ENCODE measurements at places on chromosomes 2 and 18.

DNA sequence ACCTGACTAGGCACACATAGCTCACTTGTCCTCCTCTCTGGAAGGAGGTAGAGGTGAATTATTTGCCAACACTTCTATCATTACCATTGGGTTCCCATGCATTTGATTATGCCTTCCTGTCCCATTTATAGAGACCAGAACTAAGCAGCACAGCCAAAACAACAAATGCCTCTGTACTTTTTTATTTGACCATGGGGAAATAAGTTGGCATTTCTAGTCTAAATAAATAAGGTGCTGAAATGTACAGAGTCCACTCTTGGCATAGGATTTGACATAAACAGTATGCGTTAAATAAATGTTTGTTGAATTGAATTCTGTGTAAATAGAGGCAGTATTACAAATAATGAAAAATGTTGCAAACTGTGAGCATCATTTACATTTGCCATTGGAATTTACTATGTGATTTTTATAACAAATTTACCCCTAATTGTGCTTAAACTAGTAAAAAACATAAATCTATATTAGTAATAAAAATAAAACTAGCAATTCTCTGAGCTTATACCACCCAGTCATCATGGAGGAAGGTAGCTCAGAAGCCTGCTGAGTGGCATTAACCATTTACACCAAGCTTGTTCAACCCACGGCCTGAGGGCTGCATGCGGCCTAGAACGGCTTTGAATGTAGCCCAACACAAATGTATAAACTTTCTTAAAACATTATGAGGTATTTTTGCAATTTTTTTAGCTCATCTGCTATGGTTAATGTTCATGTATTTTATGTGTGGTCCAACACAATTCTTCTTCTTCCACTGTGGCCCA lies 367.8 kb downstream of the FIGN start:
- DNase-seq, result no peak

DNA sequence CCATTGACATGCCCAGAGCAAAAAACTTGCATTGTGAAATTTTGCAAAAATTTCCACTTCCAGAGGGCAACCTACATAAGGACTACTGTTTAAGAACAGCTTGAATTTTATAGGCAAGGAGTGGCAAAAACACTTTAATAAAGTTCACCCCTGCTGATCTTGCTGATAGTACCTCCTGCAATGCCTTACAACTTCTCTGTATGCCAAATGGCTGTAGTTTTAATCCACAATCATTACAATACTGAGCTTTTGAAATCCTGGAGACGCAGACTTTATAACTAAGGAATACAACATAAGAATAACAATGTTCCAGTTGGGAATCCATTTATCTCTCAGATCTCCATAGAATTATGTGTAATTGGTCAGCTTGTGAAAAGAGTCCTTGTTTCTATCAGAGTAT lies 247.5 kb downstream of the KCNJ3 start:
- no peak for DNase-seq

DNA sequence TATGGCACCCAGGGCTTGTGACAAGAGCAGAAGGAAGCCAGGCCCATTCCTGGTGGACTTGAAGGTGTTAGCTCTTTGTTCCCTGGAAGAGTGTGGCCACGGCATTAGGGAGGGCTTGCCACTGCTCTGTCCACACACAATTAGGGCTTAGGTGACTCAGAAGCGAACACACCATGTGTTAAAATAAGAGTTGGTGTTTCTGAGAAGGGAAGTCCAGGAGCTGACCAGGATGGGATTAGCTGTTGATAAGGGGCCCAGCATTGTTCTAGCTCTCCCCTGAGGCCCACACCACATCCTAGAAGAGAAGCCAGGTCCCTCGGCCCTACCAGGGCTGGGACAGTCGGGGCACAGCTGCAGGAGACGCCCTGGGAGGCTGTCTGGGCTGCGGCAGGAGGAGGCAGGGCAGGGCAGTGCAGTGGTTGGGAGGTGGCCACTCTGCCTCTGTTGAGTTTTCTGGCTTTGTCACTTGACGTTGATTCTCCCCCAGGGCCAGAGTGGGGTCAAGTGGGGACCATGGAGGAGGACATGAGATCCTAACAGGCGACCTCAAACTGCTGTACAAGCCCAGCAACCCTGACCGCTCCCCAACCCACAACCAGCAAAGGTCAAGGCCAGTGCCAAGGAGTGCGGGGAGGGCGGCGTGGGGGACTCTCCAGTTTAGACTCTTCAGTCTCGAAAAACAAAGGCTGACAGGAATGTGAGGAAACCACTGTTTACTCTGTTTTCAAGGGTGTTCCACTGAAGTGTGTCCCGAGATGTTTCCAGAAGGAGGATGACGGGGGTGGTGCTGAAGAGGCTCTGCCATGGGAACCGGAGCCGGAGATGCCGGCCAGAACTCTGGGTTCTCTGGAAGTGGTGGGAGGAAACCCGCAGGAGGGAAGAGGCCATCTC lies 16.8 kb downstream of the GNLY start:
- DNase-seq, result peak; percentile 67

GRCh38 chr2:227780981-227781615 lies 32.5 kb upstream of the CCL20 start:
- no peak for DNase-seq

DNA sequence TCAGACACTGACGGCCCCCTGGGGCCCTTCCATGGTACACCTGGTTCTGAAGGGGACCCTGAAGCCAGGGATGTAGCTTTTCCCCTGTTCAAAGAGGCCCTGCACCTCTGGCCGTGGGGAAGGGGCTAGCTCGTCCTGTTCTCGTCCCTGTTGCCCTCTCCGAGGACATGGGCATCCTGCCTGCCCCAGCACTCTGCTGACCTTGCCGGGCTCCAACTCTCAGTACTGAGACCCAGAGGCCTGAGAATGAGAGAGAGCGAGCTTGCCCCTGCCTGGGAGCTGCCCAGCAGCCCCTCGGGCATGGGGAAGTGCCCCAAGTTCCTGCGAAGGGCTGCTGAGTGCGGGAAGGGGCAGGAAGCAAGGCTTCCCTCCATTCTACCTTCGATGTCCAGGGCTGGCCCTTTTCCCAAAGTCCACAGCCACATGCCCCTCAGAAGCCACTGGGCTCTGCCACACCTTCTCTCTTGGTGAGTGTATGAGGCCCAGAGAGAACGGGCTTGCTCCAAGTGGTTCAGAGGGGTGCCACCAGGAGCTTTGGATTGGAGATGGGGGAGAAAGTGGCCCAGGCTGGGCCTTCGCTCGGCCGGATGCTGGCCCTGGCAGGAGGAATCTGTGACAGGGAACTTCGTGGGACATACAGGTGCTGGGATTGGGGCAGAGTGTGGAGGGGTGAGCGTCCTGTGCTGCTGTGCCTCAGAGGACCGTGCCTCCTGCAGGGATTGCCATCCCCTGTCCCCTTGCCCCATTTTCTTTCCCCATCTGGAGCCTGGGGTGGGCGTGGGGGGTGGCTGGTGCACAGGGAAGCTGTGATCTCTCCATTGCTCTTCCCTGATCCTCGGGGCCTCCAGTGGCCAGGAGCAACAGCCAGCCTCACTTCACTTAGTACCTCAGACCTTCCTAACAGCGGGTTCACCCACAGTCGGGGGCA lies 50.8 kb downstream of the KCNIP3 start:
- peak; percentile 42 for DNase-seq

- DNase-seq, result no peak
Observed at GRCh38 chr2:192887337-192887736, 692.6 kb upstream of the TMEFF2 start.

- no peak for DNase-seq
Observed at GRCh38 chr2:28327581-28327955, 65.1 kb upstream of the FOSL2 start.

DNA sequence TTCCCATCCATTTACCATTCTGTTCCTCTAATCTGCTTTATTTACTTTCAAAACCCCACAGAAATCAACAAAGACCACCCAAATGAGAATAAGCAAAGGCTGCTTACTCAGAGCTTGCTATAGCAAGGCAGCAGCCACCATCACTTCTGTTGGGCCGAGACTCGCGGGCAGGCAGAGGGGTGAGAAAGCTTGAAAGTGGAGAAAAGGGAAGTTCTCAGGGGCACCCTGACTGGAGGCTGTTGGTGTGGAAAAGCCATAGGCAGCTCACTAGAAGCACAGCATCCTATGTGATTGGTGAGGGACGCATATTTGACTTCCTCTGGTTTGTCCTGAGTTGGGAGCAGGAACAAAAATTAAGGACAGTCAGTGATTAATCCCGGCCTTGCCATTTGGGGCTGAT lies 269.7 kb upstream of the THSD7B start:
- no peak for DNase-seq

- DNase-seq, result no peak
Observed at GRCh38 chr2:57677296-57677695, 369.3 kb upstream of the VRK2 start.

GRCh38 chr2:6755456-6755855 lies 110.3 kb downstream of the CMPK2 start:
- DNase-seq, result no peak

- peak; percentile 46 for DNase-seq
Observed at GRCh38 chr2:11764359-11764758, 17.9 kb downstream of the LPIN1 start.

DNA sequence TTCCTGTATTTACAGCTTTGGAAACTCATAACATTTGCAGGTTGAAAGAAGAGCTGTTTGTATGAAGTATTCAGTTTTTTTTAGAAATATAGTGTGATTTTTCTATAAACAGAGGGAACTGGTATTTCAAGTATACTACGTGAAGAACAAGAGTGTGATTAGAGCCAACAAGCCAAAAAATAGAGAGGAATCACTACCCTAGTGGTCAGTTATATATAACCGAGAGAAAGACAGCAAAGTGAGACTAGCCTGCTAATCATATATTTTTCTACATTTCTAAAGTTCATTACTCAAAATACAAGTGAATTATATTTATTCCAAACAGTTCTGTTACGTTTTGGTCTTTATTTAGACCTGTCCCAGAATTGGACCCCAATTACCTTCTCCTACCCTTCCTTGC lies 444.8 kb upstream of the NRP2 start:
- no peak for DNase-seq

DNA sequence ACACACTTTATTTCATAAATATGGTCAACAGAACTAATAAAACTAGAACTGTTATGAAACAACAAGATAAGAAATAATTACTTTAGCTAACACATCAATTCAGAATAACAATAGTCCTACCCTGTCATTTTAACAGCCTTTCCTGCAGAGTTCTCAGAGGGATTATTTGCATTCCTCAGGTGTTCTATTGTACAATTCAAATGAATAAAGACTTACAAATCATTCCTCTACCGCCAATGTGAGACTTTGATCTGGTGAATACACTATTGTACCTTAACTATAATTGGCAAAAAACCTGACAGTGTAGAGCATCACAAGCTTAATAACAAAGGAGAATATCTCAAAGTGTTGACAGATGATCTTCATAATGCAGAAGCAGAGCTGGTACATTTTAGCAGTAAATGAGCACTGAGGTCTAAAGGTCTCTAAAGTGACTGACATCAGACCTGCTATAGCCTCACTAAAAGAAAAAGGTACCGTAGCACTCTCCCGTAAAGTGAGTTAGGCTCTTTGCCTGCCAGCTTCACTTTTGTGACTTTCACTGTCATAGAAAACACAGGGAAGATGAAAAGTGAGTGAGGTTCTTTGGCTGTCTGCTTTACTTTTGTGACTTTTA lies 118.8 kb upstream of the SP3 start:
- DNase-seq, result no peak

- peak; percentile 61 for DNase-seq
Observed at GRCh38 chr2:96404446-96405373, 69.1 kb downstream of the NCAPH start.

DNA sequence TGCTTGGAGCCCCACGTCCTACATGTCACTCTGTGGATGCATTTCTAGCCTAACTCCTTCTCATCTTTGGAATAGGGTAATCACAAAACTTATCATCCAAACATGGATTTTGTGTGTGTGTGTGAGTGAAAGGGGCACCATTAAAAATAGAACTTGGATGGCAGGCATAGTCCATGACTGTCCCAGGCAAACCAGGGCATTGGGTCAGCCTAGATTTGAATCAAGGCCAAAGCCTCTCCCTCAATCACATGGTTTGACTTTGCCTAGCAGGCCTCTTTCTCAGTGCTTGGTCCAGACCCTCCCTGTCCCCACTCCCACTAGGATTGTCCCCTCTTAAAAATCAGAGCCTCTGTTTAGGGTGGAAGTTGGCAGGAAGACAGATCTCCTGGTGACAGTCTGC lies 67.4 kb upstream of the BCL2L11 start:
- no peak for DNase-seq

DNA sequence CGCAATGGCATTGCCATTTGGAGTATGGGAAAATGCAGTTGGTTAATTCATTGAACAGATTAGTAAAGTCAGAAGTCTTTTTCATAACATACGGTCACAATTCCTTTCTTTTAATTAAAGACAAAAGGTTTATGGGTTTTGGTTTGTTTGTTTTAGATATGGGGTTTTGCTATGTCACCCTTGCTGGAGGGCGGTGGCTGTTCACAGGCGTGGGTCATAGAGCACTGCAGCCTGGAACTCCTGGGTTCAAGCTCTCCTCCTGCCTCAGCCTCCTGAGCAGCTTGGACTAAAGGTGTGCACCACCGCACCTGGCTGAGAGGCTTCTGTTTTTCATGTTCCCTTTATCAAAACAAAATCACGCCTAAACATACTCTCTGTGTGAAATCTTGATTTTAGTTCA lies 18.7 kb upstream of the ELAC1 start:
- DNase-seq, result no peak

- DNase-seq, result no peak
Observed at GRCh38 chr2:172944794-172945509, 130.7 kb upstream of the MAP3K20 start.

DNA sequence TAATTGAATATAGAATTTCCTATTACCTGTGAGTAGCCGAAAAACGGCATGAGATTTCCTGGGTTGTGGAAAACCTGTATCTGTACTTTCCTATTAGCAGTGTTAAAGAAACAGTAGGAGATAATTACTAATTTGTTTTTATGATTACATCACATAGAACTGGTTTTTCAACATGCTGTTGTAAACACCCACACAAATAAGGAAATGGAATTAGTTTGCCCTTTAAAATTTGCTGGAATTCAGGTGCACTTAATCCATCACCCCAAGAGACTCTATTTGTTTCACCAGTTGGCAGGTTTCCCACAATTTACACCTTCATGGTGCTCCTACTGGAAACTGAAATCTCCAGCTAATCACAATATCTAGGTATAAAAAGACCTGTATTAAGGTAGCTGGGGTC lies 274.1 kb upstream of the SLC8A1 start:
- no peak for DNase-seq

DNA sequence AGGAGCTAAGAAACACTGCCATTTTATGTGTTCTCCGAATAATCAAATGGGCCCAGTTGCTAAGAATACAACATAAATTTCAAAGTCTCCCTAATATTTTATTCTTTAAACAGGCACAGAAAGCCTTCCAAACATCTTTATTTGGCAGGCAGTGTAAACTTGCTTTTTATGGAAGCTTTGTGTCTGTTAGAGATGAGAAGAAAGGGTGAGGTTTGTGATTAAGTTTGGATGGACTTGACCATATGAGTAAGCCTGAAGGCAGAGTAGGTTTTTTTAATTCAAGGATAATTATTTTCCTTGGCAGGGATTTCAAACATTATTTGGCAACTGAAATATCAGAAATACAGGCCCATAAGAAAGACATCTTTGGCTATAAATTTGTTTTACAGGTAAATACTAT lies 62.9 kb downstream of the COX7A2L start:
- DNase-seq, result no peak

- DNase-seq, result no peak
Observed at GRCh38 chr2:242031481-242032019, 162.0 kb downstream of the RTP5 start.

Measured in psoas muscle (tissue), 8 donors.